ENCODE measurements at places on chromosomes 5 and 9.

- no peak for DNase-seq
Measured at GRCh38 chr5:172906436-172906835, 52.8 kb upstream of the RPL26L1 start.

GRCh38 chr5:50623666-50624065, 42.8 kb upstream of the PARP8 start:
- DNase-seq = no peak

GRCh38 chr9:115035841-115036612, 81.9 kb downstream of the TNC start:
- peak; percentile 56 for DNase-seq

DNA sequence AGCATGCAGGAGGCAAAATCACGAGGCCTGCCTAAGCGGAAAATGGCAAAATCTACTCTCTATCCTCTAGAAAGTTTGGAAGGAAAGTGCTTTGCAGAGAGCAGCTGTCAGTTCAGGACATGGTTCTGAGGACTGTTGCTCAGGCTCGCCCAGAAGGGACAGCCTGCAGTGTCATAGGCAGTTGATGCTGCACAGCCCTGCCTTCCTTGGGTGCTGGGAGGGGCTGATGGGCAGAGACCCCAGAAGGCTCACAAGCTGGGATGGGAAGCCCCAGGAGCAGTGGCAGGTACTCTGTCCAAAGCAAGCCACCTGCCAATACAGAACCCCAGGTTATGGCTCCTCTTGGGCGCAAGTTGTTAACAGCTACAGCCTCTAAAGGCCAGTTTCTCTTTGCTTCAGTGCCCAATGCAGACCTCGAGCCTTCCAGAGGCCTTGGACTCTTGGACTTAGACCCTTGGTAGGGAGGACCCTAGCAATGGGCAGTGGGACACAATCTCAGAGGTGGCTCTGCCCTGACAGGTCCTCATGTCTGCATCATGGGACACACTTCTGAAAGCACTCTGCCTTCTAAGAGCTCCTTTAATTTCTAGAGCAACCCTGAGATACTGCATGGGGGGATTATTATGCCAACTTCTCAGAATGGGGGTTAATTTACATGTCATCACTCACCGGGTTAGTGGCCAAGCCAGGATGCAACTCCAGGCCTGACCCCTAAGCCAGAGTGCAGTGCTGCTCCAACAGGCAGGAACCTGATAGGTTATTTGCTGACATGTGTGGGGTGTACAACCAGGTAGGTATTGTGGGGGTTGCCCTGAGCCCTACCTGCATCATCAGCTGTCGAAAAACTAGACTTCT, 57.1 kb downstream of the MACROH2A1 start:
- no peak for DNase-seq

- DNase-seq = no peak
Measured at GRCh38 chr9:110814159-110814558, 145.6 kb downstream of the MUSK start.

GRCh38 chr5:15790446-15791018, 290.6 kb downstream of the FBXL7 start:
- DNase-seq = no peak

GRCh38 chr5:120082316-120083068, 381.6 kb upstream of the PRR16 start:
- no peak for DNase-seq

All from activated CD4-positive, alpha-beta T cell treated with anti-CD3 and anti-CD28 coated beads, Interleukin-2, amount 50 U/mL, for 48 hours (primary cell).